LHCN-M2 (cell line): ENCODE measurements at places on chromosomes 12 and 14.

DNA sequence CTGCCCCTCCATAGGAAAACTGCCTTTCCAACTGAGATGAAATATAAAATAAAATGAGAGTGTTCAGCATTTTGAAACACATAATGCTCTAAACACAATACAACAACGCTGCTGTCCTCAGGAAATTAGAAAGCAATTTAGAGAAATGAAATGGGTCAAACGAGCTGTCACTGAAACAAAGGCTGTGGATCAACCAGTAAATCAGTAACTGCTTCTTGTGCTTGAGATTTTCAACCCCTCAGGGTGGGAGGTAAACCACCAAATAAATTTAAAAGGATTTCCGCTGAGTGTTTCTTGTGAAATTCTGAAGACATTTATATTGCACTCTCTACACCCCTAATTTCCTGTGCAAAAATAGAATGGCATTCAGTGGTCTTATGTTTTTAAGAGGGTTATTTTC, 657.1 kb upstream of the SEL1L start:
- no peak for DNase-seq

DNA sequence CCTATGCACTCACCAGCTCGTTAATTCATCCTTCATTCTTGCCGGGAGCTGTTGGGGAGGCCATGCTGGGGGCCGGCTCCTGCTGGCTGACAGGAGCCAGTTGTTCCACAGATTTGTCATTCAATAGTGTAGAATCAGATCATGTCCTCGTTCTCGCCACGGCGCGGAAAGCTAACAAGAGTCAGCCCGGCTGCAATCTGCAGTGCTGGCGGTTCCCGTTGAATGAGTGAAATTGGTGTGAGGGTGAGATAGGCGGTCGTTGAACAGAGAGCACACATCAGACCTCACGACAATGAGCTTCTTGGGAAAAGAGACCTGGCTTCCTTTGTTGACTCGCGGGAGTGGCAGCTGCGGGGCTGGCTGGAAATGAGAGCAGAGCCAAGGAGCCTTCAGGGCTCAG, 57.5 kb downstream of the KIF26A start:
- no peak for DNase-seq

DNA sequence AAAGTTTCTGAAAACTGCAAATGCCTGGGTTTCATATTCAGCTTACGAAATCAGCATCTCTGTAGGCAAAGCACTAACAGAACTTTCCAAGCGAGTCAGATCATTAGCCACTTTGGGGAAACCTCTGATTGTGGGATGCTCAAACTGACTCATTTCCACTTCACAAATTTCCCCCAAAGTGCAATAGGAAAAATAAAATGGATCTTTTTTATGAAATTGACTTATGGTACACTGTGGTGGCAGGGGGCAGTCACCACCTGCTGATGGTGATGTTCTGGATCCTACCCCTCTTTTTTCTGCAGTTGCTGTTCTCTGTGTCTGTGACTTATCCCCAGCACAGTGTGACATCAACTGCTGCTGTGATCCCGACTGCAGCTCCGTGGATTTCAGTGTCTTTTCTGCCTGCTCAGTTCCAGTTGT, 5.6 kb downstream of the TCTN1 start:
- DNase-seq: peak; percentile 37

GRCh38 chr12:130281153-130281799, 56.4 kb upstream of the PIWIL1 start:
- no peak for DNase-seq

DNA sequence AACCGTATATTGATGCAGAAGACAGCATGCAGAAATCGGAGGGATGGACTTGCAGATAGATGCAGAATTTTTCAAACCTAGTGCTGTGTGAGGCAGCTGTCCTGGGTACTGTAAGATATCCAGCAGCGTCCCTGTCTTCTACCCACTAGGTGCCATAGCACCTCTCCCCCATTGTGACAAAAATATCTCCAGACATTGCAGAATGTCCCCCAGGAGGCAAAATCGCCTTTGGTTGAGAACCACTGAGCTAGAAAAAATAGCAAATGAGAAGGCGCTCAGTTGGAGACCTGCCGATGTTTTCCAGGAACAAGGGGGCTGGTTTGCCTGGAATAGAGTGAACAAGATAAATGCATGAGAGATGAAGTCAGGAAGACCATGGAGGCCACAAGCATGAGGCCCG, 67.9 kb upstream of the TMEM132D start:
- DNase-seq: no peak

DNA sequence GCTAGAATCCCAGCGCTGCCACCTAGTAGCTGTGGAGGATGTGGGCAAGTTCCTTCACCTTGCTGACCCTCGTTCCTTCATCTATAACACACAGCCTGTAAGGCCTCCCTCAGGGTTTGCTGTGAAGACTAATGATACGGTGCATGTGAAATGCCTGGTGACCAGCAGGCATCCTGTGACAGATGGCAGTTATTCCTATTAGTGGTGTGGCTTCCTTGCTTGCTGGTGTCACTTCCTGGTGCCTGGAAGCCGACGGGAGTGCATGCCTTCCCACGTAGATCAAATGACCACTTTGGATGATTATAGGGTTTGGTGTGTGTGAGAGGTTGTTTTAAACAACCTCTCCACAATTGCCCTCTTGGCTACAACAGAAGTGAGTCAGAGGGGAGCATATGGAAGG, 894.9 kb downstream of the VRK1 start:
- DNase-seq: no peak

DNA sequence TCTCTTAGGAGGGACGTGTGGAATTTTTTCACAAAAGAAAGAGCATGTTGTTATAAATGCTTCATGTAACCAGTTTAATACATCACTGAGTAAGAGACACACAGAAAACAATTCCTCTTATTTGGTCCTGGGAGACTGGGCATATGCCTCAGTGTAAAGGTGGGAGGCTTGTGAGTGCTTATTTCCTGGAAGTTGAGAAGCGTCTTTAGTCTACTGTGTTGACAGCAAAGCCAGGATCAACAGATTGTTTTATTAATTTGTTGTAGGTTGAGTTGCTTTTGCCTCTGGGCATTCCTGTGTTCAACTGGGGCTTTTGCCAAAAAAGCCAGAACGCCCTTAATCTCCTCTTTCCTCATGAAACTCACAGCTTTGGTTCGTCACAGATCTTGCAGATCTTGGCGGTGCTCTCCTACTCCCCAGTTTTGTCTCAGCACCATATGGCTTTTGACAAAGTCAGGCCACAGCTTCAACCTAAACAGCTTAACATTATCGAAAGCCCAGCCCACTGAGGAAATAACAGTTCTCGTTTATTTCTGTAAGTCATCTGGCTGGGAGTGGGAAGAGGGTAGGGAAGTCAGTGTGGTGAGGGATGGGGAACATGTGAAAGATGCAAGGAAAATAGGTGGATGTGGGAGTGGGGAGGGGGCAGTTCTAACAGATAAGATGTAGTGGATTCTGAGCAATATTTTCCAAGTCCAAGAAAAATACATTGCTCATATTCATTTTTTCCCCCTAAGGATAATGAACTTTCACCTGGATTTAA, 227.2 kb downstream of the DACT1 start:
- no peak for DNase-seq

DNA sequence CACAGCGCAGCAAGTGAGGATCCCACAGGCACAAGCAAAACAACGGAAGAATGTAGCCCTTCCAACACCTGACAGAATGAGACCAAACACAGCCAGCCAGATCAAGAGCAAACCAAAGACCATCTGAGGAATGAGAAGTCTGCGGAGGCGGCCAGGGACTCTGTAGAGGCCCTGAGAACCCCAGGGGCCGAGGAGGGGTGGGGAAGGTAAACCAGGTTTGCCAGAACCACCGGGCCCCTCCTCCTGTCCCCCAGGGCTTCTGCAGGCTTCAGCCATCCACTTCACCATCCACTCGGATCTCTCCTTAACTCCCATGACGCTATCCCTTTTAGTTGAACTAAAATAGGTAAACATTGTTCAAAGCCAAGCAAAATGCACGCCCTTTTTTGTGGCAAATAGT, 37.4 kb downstream of the ZCRB1 start:
- DNase-seq: no peak

DNA sequence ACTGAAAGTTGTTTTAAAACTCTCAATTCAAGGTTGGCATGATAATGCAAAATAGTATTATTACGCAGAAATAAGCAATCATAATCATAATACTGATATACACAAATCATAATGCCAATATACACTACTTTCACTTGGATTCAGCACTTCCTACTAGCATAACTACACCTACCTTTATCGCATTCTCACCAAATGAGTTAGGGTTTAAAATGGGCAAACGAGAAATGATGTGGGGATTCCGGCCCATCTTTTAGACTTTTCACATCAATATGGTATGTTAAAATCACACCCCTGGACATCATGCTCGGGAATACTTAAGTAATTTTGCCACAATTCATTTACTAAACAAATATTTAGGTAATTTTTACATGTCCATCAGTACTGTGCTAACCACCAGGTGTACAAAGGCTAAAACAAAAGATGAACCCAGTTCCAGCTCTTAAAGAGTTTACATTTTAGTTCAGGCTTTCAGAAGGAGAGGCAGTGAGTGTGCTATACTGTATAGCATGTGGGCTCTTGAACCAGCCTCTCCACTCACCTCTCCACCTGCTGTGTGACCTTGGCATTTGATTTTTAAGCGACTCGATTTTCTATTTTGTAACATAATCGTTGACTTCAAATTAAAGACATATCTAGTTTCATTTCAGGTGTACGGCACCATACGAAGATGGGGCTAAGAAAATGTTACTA, 1.1 kb upstream of the USP15 start:
- DNase-seq: no peak

DNA sequence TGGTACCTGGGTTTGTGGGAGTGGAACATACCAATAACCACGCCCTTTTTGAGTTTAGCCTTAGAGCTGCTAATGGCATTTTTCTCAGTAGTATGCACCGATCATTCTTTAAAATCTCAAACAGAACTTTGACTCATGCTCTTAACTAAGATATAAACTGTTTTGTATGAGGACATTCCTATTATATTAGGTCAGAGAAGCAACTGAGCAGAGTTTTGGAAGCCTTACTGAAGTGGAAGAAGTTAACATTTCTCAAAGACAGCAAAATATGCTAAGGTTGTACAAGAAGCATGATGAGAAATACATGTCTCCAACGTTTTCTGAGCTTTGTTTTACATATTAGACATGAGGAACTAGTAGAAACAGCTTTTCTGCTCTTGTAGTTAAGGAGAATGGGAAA, 819.2 kb downstream of the FSCB start:
- peak; percentile 1 for DNase-seq

DNA sequence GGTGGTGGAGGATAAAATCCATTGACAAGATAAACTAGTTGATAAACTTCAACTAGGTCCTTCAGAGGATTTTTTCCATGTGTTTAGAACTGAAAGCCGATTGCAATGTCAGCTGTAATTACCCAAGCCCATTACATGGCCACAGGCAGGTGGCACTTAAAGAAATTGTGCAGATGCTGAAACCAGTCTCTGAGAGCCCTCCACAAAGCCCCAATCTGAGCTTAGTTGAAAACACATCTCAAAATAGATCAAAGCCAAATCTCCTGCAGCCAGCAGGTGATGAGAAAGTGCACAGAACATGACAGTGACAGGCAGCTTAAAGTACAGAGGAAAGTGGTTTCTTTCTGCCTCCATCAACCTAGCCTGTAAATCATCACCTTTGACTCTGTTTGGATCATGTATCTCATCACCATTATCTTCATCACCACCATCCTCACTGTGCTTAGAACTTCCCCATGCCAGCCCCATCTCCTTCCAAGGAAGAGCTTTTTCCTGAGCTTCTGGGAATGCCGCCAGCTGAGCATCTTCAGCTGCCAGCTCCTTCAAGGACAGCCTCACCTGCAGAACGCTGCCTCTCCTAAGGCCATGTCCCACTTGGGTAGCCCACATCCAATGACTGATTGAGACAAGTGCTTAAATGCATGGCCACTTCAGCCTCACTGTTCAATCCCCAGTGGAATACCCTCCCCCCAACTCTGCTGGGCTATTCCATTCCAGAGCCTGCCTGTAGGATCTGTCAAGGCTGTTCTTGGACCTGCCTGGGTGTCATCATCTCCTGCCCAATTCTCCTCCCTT, 219.5 kb upstream of the TMEM132C start:
- no peak for DNase-seq

- DNase-seq: no peak
These were observed 17.8 kb downstream of the SINHCAF start for GRCh38 chr12:31308116-31308515.

DNA sequence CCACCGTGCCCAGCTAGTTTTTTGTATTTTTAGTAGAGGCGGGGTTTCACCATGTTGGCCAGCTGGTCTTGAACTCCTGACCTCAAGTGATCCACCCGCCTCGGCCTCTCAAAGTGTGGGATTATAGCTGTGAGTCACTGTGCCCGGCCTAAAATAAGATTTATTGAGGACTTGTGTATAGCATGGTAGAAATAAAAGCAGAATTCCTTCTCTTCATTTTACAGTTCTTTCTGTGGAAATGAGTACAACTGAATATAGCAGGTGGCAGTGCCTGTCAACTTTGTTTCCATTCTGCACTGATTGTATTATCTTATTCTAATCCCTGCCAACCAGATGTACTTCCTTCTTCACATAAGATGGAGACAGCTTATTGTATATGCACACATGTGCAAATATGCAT, 41.0 kb downstream of the DIP2B start:
- peak; percentile 96 for DNase-seq

- no peak for DNase-seq
These were observed 1.0 kb downstream of the NAA25 start for GRCh38 chr12:112107306-112108201.

GRCh38 chr12:106580671-106581508, 1.9 kb upstream of the RFX4 start:
- DNase-seq: no peak

DNA sequence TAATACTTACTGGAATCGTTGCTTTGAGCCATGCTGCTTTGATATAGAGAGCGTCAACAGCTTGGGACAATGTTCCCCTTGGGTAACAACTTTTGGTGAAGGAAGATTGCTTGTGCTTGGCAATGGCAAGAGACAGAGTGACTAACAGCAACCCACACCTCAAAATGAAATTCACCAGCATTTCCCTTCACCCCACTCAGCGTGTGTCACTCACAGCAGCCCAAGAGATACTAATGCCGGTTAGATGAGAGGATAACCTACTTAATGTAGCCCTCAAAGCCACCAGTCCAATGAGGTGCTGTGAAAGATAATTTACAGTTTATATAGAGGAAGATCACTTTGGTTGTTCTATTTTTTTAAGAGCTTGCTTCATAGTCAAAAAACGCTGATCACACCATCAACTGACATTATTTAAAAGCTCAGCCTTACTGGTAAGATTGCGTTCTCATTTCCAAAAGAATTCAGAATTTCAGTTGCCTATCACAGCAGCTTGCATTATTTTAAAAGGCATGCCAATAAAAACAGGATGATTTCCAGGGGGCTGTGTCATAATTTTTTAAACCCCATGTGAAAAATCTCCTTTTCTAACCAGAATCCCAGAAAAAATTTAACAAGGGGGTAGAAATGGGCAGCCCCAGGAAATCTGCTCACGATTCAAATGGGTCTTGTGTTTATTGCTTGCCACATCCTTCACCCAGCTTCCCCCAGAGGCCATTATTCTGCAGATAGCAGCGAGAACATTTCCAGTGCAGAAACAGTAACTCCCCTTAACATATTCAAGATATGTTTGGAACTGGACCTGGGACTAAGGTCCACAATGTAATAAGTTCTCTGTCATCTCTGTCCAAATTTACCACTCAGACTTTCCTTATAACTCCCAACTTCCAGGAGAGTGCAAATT, at the start of gene IL26:
IL26 (minus strand) TSS at position 235 of the 901 bp plus-strand sequence; CDS start at position 181, 54 bp downstream.
- DNase-seq: no peak

- no peak for DNase-seq
These were observed 25.9 kb downstream of the RECQL start for GRCh38 chr12:21475552-21475951.
